ENCODE measurements at places on chromosomes 1 and 21. TPM values are rescaled to one million over a fixed set of nuclear protein-coding genes. Genes with fewer than 3 reads are reported as not detected.

C8A gene
- total RNA-seq = not detected

CD5L gene
- not detected for total RNA-seq

ORC1 gene
- total RNA-seq = 37.6 TPM

ATF6 gene
- 29.5 TPM for total RNA-seq

PEF1 gene
- total RNA-seq = 45.7 TPM

NHLH2 gene
- total RNA-seq = not detected

HPCAL4 gene
- total RNA-seq = 1.1 TPM

KCNQ4 gene
- 0.43 TPM for total RNA-seq

Data from T-helper 2 cell treated with Interferon-gamma antibody and Interleukin-4, amounts not matched to agents 100 ng/mL and 5 ng/mL, for 36 hours (primary cell).